ENCODE measurements at places on chromosomes 5 and 9.

- peak; percentile 60 for DNase-seq
These were observed at the start of gene MPDZ for GRCh38 chr9:13279284-13280141. TSS of gene MPDZ (minus strand) at chr9:13279692. CDS start at chr9:13250315, 29,377 bp downstream.

DNA sequence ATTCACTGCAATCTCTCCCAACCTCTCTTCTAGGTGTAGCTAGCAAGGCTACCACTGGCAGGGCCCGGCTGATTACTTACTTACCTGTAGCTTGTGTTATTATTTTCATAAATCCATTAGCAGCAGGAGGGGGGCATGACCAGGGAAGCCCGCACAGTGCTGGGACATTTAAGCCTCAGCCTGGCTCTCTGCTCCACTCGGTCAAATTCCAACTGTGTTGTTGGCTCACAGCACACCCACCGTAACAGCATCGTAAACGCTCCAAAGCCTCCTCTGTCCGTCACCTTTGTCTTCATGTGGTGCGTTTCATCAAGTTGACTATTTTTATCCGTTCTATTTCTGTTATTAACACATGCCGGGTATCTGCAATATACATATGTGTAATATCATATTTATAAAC lies 264.7 kb downstream of the NSG2 start:
- no peak for DNase-seq

- DNase-seq, result no peak
These were observed 5.8 kb downstream of the DCANP1 start for GRCh38 chr5:135441350-135441831.

DNA sequence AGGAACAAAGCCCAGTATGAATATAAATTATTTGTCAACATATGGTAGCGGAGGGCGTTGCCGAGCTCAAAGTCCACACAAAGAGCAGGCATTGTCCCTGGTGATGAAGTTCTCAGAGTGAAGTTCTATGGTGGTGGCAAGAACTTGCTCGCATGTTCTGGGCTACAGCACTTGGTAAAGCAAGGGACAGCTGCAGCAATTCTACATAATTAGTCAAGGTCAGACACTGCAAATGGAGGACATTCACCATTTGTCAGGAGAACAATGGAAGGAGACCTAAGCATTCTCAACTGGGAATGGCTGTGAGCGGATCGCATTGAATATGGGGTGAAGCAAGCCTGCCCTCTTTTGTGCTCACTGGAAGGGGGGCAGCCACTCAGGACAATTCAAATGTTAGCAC lies 503.8 kb upstream of the ADAMTS16 start:
- DNase-seq, result no peak

- no peak for DNase-seq
These were observed 38.9 kb upstream of the CEP72 start for GRCh38 chr5:573206-573605.

DNA sequence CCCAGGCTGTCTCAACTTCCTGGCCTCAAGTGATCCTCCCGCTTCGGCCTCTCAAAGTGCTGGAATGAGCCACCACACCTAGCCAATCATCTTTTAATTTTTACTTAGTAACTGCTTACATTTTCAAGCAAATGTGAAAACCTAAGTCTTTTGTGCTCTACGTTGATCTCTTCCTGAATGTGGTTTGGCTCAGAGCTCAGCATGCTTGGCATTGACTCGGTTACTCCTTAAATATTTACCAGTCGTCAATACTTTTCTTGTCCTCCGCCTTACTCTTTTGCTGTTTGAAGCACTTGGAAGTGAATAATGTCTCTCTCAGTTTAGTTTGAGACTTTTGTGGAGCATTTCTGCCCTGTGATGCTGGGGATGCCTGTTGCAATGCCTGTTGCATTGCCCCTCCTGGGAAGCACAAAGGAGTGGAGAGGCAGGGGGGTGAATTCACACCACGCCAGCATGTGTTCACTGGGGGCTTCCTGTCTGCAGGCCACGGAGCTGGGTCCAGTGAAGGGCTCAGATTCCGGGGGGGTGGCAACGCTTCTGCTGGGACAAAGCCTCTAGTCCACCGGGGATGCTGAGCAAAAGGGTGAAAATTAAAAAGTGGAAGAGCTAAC lies 13.1 kb upstream of the TENT4A start:
- DNase-seq, result no peak

DNA sequence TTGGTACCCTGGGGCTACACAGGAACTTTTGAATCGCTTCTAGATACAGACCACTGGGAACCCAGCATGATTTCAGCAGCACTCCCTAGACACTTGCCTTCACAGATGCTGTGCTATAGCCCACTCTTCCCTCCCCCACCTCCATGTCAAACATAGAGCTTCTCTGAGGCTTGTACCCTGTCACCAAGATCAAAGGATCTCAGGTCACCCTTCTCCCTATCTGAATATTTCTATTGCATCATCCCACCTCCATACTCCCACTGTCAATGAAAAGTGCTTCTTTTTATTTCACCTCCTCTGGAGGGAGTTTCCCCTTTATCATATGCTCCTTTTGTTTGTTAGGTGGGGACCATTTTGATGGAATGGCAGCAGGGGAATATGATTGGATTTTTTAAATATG lies 29.2 kb upstream of the PHF24 start:
- DNase-seq, result no peak

GRCh38 chr5:149264439-149265067 lies 7.1 kb upstream of the AFAP1L1 start:
- DNase-seq, result no peak

DNA sequence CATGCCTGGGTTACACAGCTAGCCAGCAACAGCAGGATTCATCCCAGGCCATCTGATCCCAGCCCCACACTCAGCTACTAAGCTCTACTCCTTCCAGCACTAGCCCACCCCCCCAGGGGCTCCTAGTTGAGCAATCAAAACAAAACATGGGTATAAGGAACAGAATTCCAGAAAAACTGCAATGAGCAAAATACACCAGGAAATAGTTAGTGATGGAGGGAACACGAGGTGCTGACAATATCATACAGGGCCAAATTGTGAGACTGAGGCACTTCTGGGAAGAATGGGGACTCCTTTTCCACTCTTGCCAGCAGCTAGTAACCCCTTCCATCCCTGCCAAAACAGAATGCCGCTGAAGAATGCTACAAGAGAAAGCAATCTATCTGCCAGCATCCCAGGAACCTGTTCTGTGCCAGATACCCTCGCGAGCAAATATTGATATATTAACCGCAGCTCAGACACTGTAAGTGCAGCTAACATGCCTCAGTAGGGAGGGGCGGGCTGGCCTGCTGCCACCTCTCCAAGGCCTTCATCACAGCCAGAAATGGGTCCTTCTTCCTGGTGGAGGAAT lies 161.4 kb downstream of the SLIT3 start:
- no peak for DNase-seq

- no peak for DNase-seq
These were observed 77.7 kb downstream of the NR6A1 start for GRCh38 chr9:124693403-124693802.

DNA sequence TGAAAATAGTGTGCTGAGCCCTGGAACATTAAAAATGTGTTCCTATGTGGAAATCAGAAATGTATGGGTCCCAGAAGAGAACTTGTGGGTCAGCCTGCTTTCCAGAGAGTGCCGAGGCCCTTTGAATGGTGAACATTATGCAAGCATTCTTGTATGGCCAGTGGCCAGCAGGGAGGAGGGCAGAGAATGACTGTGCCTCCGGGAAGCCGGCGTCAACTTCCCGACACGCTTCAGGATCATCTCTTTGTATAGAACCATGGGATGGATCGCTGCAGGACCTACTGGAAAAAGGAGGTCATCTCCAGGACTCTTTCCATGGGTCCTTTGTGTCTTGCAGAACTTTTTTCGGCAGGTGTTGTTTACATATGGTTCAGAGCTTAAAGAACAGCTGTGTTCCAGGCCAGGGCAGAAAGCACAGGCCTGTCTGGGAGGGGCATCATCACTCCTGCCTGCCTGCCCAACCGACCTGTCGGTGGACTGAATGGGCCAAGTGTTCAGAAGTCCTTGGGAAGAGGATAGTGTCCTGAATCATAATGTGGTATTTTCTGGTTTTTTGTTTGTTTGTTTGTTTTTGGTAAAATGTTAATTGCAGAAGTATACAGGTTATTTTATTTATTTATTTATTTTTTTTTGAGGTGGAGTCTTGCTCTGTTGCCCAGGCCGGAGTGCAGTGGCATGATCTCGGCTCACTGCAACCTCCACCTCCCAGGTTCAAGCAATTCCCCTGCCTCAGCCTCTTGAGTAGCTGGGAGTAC lies 9.0 kb downstream of the PRRC2B start:
- no peak for DNase-seq

DNA sequence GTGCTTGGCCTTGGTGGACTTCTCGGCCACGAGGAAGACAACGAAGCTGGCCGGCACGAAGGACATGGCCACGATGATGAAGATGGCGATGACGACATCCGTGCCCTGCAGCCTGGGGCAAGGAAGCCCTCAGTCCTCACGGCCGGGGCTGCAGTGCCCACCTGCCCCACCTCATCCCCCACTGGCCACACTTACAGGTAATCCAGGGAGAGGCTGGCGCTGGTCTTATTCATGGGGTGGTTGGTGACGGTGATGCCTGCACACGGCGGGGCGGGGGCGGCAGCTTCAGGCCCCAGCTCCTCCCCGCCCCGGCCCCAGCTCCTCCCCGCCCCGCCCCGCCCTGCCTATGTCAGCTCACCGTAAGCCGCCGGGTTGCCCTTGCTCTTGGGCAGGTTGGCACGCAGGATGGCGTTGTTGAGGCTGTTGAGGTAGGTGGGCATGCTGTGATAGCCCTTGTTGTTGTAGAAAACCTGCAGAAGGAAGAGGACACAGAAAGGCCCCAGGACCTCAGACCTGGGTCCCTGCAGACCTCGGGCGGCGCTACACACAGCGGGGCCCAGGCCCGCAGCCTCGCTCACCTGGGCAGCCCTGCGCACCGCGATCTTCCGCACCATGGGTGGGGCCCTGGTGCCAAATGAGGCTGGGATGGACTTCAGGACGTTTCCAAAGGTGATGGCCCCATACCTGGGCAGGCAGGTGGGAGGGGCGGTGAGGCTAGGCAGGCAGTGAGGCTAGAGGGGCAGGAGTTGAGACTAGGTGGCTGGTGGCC lies 15.7 kb upstream of the CLIC3 start:
- no peak for DNase-seq

- no peak for DNase-seq
These were observed 44.1 kb downstream of the KCNV2 start for GRCh38 chr9:2761424-2761823.

DNA sequence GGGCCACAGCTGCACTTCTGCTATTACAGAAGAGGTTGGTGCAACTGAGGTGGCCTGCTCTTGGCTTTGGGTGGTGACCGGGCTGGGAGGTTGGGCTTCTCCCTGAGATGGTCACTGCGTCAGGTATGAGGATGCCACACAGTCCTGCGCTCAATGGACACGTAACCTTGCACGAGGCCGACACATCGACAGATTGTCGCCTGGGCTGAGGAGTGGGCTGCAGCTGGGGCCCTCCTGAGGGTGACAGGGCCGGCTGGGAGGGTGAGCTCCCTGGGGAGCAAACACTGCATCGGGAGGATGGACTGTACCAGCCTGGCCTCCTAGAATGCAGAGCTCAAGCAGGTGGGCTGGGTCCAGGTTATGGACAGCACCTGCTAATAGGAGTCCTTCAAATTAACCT lies 261.1 kb upstream of the ADAMTS16 start:
- no peak for DNase-seq

DNA sequence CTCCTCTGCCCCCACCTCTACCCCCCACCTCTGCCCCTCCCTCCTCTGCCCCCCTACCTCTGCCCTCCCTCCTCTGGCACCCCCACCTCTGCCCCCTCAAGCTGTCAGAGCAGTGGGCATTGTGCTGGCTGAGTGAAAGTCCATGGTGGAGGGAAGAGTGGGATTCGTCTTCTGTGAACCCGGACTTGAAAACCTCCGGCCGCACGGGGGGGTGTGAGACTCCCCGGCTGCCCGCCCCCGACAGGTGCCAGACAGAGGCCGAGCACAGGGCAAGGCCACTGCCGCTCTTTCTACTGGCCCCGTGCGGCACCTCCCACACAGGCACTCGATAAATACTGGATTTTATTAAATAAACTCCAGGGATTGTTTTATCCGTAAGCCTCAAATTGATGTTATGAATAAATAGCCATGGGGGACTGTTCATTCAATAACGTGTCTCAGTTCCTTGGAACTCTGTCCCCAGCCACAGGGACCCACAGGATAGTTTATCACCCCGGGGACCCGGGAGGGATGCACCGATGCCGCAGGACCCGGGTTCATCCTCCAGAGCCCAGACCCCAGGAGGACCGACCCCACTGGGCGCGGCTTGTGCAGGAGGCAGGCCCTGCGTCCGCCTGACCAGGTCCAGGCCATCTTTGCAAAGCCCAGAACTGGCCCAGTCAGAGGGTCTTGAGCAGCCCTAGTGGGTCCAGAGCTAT lies 2.6 kb upstream of the QRFP start:
- DNase-seq, result no peak

DNA sequence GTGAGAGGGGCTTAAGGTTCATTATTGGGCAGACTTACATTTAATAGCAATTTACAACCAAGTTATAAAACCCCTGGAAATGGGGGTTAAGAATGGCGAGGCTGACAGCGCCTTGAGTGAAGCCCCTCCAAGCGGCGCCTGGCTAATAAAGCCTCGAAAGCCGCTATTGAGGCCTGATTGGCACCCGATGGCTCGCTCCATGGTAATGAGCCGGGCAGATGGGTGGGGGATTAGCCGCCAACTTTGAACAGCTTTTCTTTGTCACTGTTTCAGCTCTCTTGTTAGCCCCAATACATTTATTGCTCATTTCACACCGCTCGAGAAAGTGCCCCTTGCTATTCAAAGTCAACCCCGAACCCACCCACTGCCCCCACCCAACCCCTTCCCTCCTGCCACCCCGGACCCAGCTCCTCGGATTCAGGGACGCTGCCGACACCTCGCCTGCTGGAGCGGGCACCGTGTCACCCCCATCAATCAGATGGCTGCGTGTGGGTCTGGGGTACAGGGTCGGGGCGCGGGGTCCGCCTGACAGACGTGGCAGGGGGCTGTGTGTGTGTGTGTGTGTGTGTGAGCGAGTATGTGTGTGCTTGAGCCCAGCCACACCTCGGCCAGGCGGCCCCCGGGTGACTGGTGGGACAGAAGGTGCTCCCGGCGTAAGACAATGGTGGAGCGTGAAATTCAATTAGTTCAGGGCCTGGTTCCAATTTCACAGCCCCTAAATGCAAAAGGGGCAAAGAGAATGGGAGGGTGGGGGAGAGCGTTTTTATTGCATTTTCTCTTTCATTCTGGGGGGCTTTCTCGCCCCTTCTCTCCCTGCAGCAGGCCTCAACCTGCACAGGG lies 34.2 kb downstream of the ASS1 start:
- no peak for DNase-seq

- DNase-seq, result no peak
These were observed 14.1 kb downstream of the FEM1C start for GRCh38 chr5:115530426-115530825.

DNA sequence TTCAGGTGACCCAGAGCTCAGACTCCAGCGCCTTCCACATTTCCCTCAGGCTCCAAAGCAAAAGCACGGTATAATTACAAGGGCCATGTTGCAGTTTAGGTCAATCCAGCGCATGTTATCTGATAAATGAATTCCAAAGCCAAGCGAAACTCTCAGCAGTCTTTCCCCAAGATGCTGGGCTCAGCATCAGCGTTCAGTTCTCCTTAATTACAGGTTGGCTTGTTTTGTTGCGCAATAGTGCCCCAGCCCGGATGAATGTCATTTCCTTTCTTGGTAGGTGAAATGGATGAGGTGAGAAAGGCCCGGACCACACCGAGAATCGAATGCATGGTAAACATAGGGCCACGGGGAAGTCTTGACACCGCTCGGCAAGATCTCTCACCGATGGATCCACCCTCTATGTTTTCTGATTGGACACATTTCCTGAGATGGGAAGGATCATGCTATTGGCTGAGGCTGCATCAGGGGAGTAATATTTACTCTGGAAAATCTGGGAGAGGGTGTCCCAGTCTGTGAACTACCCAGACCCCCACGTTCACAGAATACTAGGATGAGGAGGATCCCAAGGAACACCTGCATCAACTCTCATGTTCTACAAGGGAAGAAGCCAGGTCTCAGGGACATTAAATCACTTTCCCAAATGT lies 221.2 kb upstream of the ANKRD55 start:
- no peak for DNase-seq

All from right renal pelvis (tissue), 4 donors.